Glutamatergic neuron (in vitro differentiated cells): ENCODE measurements at places on chromosomes 7 and 10. TPM values are rescaled to one million over a fixed set of nuclear protein-coding genes. Genes with fewer than 3 reads are reported as not detected.

DNA sequence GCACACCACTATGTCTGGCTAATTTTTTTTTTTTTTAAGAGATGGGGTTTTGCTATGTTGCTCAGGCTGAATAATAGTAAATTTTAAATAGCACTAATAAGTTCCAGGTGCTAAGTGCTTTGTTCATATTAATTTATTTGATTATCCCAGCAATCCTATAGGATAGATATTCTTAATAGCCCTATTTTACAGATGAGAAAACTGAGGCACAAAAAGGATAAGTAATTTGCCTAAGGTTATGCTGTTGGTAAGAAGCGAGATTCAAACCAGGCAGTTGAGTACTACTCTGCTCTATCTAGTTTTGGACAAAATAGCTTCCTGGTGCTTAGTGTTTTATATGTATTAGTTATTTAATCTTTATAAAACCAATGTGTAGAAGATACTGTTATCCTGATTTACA lies 72.5 kb upstream of the STRIP2 start:
- no peak for DNase-seq

Gene MUC3A
- 6.3 TPM for total RNA-seq

GRCh38 chr10:119505131-119505551 lies 37.4 kb downstream of the RGS10 start:
- no peak for DNase-seq

GRCh38 chr7:15937571-15937970 lies 251.1 kb upstream of the MEOX2 start:
- no peak for DNase-seq

- DNase-seq: no peak
These were observed 125.7 kb downstream of the ZMYND11 start for GRCh38 chr10:260819-261429.

Gene ELN
- total RNA-seq: 3.7 TPM

Gene TRIM50
- total RNA-seq: not detected

Gene H2BK1
- total RNA-seq: not detected

DNA sequence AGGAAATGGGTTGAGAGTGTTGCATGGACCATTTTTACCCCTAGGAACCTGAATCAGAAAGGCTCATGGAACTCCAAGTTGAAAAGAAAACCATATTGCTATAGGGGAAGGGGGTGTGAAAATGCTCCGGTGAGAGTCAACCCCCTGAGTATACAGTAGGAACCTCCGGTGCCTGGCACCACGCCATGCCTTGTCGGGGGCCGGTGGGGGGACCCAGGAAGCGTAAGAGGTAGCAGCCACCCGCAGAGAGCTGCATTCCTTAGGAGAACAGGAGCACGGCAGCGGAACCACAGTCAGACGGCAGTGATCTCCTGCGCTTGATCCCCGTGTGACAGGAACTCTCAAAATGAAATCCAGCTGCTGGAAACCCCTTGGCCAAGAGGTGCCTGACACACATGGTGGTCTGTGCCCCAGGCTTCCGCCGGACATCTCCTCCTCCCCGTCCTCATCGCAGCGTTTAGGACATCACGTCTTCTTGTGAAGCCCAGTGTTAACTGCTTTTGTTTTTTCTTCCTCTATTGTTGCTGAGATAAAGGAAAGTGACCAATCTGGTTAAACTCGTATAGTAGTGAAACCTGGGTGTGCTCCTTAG lies 186.8 kb downstream of the CELF2 start:
- no peak for DNase-seq

DNA sequence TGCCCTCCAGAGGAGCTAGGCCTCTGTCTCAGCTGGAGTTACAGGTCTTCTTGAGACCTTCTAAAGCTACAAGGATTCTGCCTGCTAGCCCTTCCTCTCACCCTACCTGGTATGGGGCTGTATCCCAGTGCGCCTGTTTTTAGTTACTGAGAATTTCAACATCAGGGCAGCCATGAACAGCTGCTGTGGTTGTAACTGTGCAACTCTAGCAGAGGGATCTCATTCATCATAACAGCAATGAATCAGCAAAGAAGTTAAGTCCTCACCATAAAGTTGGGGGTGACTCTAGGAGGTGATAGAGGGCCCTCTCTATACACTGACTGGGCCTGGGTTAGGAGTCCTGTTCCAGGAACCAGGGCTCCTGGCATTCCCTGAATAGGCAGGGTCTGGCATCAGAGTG lies 14.0 kb upstream of the CDH23 start:
- no peak for DNase-seq

GRCh38 chr7:44158873-44159631 lies 17.9 kb upstream of the MYL7 start:
- no peak for DNase-seq

- no peak for DNase-seq
These were observed 48.8 kb downstream of the HOXA1 start for GRCh38 chr7:27046854-27047549.

Gene LRRC17
- 0.34 TPM for total RNA-seq
